Naive thymus-derived CD8-positive, alpha-beta T cell (primary cell): ENCODE measurements at places on chromosomes 12 and 14. TPM values are rescaled to one million over a fixed set of nuclear protein-coding genes. Genes with fewer than 3 reads are reported as not detected.

The FOXN4 gene
- not detected for total RNA-seq

The TNFAIP2 gene
- 1.0 TPM for total RNA-seq

The HCAR1 gene
- total RNA-seq = not detected

The C12orf60 gene
- 1.3 TPM for total RNA-seq

The OASL gene
- total RNA-seq = 1.6 TPM

DNA sequence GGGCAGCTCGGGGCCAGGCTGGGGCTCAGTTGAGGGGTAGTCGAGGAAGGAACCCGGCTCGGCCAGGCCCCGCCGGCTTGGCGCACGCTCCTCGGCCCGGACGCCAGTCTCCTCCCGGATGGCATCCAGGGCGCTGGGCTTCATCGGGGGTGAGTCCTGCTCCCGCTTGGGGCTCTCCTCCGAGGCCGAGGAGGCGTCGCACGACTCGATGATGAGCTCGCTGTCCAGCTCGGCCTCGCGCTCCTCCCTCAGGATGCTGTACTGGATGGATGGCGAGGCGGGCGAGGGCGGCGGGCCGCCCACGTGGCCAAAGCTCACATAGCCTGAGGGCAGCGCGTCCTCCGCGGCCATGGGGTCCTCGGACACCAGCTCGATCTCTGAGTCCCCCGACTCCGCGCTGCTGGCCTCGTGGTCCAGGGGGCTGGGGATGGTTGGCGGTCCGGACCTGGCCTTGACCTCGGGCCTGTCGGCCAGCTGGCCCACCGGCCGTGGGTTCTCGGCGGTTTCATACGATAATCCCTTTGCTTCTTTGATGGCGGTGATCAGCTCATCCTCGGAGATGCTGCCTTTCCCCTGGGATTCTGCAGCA, 143.4 kb downstream of the RTN1 start:
- H3K27me3 ChIP-seq = peaks cover 18% of the 10 kb centered on the region
- no peak overlapping the region for H3K27ac ChIP-seq
- H3K4me3 ChIP-seq = no peak overlapping the region
- no peaks in the 10 kb centered on the region for H3K4me1 ChIP-seq

DNA sequence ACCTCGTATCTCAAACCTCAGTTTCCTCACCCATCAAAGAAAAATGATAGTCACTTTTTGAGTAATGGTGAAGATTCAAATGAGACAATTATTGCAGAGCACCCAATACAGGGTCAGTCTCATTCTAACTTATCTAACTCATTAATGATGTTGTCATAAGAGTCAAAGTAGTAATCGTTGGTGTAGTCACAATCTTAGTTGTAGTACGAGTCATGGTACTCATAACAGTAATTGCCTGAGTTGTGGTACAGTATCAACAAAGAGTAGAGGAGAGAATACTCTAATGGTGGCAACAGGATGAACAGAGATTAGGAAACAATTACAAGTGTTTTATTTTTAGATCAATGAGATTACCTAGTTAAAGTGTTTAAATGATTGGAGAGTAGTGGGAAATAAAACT, 93.6 kb upstream of the TMTC2 start:
- no peaks in the 10 kb centered on the region for H3K27me3 ChIP-seq
- no peak overlapping the region for H3K4me3 ChIP-seq
- no peak overlapping the region for H3K27ac ChIP-seq
- no peak for DNase-seq
